Cortex of kidney (tissue), 1 donor: ENCODE measurements at places on chromosomes 1 and 21.

- DNase-seq = no peak
These were observed at the start of gene LIPI for GRCh38 chr21:14210738-14211137. Gene LIPI, minus strand, starts transcription at chr21:14210955. Its CDS starts 110 bp downstream, at chr21:14210845.

DNA sequence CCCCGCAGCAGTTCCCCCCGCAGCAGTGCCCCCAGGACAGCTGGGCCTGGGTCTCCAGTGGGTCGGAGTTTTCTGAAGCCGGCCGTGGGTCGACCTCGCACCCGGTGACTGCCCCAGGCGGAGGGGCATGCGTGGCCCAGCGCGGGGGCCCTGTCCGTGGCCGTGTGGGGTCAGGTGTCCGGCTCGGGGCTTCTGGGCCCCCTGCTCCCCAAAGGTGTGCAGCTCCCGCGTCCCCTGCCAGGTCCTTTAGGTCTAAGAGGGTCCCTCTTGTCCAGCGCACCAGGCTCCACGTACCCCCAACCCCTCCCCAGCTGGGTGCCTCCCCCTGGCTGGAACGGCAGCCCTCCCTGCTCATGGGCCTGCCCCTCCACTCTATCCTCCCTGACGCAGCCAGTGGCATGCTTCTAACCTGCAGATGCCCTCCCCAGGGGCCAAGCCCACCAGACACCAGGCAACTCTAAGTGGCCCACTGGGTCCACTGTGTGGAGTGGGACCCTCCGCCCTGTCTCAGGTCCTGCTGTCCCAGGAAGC lies 5.9 kb upstream of the HES4 start:
- DNase-seq = no peak

GRCh38 chr1:171037626-171038025 lies 53.1 kb upstream of the FMO3 start:
- no peak for DNase-seq

DNA sequence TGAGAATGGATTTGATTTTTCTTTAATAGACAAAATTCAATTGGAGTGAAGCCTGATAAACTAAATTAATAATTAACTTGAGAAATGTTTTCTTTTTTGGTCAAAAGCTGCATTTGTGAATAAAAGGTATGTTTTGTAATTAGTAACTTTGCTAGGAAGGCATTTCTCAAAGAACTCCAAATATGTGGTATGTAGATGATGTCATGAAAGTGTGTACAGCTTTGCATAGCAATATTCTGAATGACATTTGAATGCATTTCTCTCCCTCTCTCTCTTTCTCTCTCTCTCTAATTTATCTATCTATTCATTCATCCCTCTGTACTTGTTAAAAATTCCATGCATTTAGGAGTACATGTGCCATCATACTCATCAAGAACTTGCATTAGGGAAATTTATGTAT lies 109.1 kb upstream of the ADAMTS5 start:
- no peak for DNase-seq

DNA sequence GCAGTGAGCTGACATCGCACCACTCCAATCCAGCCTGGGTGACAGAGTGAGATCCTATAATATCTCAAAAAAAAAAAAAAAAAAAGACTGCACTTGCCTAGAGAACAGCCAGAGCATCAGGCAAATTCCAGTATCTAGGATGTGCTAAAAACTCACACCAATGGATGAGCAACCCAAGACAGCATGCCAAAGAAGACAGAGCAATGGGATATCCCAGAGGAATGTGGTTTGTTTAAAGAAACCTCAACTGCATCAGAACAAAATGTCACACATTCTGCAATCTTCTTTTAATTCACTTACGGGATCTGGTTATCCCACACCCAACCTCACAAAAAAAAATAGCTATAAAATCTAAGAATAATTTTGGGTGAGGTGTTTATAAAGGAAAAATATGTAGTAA lies 7.3 kb downstream of the KCNH1 start:
- no peak for DNase-seq

DNA sequence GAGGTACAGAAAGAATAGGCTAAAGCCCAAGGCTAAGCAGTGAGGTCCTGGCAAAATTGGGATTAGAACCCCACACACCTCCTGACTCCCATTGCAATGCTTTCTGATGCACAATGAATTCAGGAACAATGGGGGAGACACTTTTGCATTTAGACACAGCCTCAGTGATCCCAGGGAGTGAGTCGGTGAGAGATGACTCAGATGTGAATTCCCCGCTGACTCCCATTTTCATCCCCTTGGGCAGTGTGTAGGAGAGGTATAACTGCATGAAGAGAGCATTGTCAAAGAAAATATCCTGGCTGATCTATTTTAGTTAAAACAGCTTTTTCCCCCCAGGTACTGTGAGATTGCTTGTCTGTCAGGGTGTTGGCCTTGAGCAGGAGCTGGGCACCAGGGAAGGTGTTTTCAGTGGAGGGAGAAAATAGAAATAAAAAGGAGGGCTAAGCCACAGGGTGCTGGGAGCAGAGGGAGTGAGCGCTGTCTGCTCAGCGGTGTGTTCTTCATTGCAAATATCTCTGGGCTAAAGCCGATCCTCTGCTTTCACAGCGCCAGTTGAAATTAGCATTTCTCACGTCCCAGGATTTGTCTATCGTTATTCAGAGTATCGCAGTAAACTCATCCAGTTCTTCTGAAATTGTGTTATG lies 247.7 kb upstream of the PTBP2 start:
- no peak for DNase-seq

GRCh38 chr1:24657781-24658180 lies 14.7 kb downstream of the SRRM1 start:
- DNase-seq = no peak

DNA sequence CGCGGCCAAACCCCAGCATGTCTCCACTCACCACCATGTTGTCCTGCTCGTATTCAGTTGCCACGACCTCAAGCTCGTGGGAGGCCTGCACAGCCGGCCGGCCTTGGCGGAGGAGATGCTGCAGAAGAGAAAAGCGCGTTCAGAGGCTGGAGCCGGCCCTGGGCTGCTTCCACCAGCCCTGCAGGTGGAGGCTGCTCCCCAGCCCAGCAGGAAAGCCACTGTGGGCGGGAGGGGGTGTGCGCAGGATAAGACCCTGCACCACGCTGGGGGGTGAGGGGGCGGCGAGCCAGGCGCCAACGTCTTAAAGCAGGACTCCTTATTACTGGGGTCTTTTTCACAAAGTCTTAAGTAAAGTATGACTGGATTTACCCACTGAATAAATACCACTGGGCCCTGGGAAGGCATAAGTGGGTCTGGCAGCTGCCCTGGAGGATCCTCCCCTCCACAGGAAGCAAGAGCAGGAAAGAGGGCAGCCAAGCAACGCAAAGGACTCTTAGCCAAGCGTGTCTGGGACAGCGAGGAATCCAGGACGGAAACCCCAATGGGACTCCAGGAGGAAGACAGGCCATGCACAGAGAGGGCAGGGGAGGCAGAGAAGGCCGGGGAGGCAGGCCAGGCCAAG lies 104.8 kb downstream of the NPHP4 start:
- no peak for DNase-seq

DNA sequence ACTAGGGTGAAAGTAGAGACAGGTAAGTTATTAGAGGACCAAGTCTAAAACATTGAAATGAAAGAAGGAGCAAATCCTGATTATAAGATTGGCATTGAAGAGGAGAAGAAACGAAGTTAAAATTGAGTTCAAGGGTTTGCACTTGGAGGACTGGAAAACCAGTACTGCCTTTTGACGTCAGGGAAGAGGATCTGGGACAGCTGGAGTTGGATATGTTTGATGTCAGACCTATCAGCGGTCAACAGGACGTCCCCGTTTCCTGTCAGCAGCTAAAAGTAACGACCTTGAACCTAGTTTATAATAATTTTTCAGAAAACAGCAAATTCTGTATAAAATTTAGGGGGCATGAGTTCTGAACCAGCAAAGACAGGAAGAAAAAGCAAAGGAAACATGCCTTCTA lies 1.2 kb upstream of the NID1 start:
- DNase-seq = no peak

DNA sequence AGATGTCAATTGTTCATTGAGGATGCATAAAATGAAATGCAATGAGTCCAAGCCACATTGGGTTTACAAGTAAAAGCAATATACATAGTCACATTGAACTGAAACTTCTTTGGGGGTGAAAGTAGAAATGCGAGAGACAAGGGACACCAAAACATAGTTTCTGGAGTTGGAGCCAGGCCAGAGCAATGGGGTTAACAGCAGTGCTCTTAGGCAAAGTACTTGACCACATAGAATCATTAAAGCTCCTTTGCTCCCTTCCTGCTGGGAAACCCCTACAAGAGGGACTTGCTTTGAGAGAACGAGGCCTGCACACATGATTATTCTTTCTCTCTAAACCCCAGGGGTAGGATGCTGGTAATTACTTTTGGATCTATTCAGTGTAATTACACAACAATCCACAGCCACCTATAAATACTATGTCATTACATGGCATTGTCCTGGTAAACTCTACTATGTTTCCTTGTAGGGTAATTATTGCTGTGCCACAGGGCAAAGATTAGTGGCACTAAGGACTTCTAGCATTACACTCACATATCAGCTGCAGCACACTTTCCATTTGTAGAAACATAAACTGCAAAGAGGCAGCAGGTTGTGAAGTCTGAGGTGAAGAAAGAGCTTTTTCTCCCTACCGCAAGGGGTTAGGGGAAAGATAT lies 421.6 kb upstream of the PBX1 start:
- no peak for DNase-seq

GRCh38 chr1:181113059-181113641 lies 24.6 kb downstream of the IER5 start:
- DNase-seq = no peak

DNA sequence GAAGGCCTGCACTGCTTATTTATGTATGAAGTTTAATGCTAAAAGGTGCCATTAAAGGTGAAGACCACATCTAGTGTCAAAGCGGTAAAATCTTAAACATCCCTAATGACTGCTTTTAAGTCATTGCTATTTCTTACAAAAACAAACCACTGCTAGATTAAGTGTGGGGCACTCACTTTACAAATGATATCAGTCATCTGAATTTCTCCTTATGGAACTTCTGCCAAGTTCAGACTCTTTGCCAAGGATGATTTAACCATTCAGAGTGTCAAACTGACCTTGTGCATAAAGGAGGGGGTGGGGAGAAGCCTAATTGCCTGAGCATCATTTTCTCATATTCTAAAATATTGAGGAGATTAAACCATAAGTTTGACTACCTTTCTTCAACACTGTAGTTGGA lies 271.5 kb downstream of the TGFB2 start:
- no peak for DNase-seq

GRCh38 chr1:214327514-214327913 lies 46.6 kb downstream of the SMYD2 start:
- no peak for DNase-seq

DNA sequence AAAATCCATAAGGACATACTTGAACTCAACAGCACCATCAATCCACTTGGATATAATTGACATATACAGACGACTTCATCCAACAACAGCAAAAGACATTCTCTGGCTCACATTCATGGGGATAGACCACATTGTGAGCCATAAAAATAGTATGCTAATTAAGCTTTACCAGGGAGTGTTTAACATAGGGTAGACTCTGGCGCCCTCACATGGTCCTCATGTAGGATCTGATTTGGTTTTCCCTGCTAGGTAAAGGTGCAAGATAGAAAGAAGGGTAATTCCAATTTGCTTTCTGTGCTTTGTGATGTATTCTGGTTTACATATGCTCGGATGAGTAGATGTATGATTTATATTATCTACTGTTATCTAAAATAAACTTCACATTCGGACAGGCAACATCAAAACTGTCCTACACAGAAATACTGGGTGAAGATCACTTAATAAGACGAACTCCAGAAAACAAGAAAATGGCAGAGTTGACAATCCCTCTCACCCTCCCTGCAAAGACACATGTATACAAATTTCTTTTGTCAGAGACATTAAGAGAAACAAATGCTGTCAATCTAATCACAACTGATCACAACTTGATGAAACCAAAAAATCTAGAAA lies 27.7 kb downstream of the CR1L start:
- no peak for DNase-seq

DNA sequence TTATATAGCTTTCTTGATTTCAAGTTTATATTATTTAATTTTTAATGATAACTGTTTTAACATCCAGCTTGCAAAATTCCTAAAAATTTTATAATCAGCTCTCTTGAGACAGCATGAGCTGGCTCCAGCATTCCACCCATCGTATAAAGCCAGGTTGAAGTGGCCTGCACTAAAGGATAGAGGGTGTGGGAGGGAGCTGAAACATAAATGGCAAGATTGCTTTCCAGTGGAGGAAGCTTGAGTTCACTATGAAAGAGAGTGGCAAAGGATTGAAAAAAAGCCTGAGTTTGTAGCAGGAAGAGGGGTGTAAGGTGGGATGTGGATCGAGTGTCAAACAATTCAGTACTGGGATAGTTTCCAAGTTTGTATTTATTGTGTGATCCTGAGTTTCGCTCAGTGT lies 48.5 kb upstream of the ZNF644 start:
- DNase-seq = no peak

DNA sequence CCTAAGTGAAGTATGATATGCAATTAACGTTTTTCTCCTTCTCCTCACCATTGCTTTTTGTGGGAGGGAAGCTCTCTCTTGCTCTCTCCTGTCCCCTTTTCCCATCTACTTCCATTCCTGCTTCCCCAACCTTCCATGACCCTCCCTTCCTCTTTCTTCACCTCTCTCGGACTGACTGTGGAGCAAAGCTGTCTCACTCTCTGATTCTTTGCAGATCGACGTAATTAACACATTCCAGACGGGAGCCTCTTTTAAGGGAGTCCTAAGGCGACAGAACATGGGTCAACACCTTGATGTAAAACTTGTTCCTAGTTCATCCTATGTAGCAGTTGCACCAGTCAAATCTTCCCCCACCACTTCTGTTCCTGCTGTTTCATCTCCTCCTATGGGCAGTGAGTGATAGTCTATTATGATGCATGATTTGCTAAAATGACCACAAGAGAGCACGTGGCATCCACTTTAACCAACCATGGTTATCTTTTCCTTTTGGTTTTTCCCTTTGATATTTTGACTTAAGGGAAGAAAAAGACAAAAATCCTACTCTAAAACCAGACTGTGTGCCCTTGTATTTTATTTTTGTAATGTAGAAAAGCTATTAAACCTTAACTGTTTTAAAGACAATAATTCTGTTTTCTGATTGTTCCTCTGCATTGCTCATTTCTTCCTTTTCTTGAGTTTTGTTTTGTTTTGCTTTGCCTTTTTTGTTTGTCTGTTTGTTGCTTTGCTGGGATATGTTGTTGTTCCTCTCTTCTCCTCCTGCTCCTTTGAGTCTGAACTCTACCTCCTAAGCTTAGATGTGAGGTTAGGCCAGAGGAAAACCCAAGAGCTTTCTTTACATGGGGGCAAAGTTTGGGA lies 31.7 kb upstream of the LAX1 start:
- no peak for DNase-seq

GRCh38 chr21:14554948-14555347 lies 8.8 kb upstream of the SAMSN1 start:
- DNase-seq = no peak

DNA sequence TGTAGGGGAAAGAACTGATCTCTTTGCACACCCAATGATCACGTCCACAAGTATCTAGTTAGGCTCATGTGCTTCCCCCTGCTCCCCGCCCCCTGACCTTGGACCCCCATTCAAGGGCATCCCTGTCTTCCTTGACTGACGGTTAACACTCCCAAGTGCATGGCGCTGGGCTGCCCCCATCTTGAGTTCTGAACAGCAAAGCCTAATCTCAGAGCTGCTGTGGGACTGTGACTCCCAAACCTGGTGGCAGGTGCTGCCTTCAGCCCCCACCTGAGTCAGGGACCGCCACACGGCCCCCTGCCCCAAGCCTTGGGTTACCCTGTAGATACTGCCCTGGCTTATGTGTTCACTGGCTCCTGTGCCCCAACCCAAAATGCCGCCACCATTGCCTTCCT lies 925 bp downstream of the TNNI1 start:
- no peak for DNase-seq
